Brain pericyte (primary cell): ENCODE measurements at places on chromosomes 3 and 15.

GRCh38 chr15:31024979-31025378 is 33.6 kb upstream of the MTMR10 start:
- DNase-seq = no peak

DNA sequence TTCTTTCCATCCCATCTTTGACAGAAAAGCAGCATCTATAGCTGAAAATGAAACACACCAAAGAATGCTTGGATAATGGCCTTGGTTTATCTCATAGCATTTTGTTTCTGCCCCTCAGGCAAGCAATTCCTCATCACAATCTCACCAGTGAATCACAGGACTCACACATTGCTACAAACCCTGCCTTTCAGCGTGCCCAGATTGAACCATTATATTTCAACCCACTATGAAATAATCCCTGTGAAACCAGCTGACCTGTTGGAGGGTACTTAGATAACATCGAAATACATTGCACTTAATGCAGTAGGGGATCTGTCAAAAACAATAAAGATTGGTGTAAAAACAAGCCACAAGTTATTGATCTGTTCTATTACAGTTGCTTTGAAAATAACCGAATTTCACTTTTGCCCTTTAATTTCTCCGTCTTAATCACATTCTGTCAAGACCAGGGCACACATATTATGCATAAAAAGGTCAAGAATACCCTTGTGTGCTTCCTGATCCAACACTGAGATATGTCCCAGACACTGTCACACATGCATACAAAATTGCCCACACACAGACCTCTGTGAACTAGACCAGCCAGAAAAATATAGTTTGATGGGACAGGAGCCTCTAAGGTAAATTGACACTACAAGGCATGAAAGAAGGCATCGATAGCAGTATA is 839.8 kb downstream of the NTRK3 start:
- DNase-seq = no peak

DNA sequence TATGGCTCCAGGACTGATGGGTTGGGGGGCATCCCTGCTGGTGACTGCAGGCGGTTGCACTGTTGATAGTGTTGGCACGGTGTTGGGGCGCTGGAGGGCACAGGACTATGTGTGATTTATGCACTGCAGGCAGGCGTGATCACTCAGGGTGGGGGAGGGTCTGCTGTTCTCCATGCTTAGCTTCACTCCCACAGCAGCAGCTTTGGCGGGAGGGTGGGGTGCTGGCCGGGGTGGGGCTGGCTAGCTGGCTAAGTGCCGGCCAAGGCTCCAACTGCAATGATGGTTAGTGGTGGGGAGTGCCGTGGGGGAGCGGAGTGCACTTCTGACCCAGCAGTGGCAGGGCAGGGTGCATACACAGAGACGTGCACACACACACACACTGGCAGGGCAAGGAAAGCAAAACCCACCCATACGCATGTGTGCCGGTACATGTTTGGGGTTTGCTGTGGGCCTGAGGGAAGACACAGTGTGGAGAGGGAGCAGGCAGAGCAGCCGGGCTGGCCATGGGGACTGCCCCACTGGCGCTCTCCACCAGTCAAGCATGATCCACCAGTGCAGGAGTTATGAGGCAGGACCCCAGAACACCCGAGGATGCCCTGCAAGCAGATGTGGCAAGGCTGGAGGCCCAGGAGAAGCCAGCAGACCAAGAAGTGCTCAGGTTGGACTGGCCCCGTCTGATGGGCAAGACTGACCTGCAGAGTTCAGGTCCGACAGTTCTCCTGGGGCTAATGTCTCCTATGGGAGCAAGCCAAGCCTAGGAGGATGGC is 16.5 kb upstream of the FGF7 start:
- DNase-seq = no peak

GRCh38 chr3:181488536-181488935 is 223.2 kb upstream of the SOX2 start:
- DNase-seq = no peak

DNA sequence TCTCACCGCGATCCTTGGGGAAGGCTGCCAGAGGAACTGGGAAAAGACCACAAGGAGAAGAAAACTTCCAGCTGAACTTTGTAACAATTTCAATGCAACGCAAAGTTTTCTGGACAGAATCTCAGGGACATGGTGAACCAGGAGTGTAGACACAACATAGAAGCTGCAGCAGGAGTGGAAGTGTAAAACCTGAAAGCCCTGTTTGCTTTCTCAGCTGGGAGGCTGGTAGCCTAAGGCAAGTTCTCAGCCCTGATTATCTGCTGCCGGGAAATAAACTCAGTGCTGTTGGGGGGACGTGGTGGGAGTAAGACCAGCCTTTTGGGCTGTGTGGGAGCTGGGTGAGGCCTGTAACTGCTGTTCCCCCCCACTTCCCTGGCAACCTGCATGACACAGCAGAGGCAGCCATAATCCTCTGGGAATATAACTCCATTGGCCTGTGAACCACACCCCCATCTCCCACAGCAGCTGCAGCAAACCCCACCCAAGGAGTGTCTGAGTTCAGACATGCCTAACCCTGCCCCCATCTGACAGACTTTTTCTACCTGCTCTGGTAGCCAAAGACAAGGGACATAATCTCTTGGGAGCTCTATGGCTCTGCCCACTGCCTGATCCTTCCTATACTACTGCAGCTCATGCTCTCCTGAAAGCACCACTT is 106.7 kb downstream of the ZNF621 start:
- no peak for DNase-seq

GRCh38 chr15:90933301-90933700 is 952 bp upstream of the HDDC3 start:
- no peak for DNase-seq

DNA sequence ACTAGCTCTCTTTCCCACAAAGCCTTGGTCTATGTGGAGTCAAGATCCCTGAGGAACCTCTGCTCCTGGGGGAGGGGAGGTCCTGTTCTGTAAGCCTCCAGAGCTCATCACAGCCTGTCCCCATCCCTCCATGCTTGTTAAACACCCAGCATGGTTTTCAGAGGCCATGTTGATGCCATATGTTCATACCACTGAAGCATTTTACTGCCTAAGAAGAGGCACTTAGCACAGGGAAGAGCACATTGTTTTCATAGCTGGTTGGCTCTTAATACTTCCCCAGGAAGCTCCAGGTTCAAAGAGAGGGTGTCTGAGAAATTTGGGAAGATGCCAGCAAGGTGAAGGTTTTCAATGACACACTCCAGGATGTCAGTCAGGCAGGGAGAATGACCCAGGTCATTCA is 25.6 kb downstream of the CPNE4 start:
- DNase-seq = no peak
